ENCODE measurements at places on chromosomes 11 and 22. TPM values are rescaled to one million over a fixed set of nuclear protein-coding genes. Genes with fewer than 3 reads are reported as not detected.
A peak's percentile ranks its signal among the peaks of the same experiment; 100 is the strongest.

GRCh38 chr11:68128682-68129327 lies 7.6 kb upstream of the CHKA start:
- H3K27me3 ChIP-seq, result no peaks in the 10 kb centered on the region
- peaks cover 18% of the 10 kb centered on the region for H3K4me1 ChIP-seq
- peak overlapping the region; percentile 54 for H3K27ac ChIP-seq
- peak overlapping the region; percentile 59 for H3K4me3 ChIP-seq
- DNase-seq, result peak; percentile 62
- H3K36me3 ChIP-seq, result no peaks in the 10 kb centered on the region

GRCh38 chr11:47449541-47449940 lies 605 bp upstream of the RAPSN start:
- no peak overlapping the region for H3K27ac ChIP-seq
- H3K27me3 ChIP-seq, result no peaks in the 10 kb centered on the region
- H3K4me3 ChIP-seq, result no peak overlapping the region
- no peak for DNase-seq

DNA sequence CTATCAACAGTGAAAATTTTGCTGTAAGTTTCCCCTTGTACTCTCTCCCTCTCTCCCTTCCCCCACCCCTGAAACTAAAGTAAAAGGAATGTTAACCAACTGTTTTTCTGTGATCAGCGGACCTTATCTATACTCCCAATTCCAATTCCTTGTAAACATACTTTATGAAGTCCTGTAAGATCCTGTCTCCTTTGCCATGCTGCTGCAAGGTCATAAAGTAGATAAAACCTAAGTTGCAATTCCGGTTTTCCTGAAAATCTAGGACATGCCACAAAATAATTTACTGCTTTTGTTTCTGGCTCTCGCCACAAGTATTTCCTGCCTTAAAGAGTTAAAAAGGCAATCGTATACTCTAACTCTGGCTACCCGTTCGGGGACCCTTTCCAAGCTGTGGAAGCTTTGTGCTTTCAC lies 1469.0 kb downstream of the LRRC4C start:
- H3K27me3 ChIP-seq, result no peaks in the 10 kb centered on the region
- no peaks in the 10 kb centered on the region for H3K4me1 ChIP-seq
- no peak for DNase-seq
- H3K27ac ChIP-seq, result no peak overlapping the region

GRCh38 chr22:22697377-22698117 lies 53.1 kb downstream of the GGTLC2 start:
- no peak overlapping the region for H3K4me3 ChIP-seq
- H3K27me3 ChIP-seq, result peaks cover 4% of the 10 kb centered on the region
- no peak for DNase-seq
- no peaks in the 10 kb centered on the region for H3K4me1 ChIP-seq
- H3K27ac ChIP-seq, result no peak overlapping the region

APOBEC3C gene
- 9.8 TPM for polyA plus RNA-seq

DNA sequence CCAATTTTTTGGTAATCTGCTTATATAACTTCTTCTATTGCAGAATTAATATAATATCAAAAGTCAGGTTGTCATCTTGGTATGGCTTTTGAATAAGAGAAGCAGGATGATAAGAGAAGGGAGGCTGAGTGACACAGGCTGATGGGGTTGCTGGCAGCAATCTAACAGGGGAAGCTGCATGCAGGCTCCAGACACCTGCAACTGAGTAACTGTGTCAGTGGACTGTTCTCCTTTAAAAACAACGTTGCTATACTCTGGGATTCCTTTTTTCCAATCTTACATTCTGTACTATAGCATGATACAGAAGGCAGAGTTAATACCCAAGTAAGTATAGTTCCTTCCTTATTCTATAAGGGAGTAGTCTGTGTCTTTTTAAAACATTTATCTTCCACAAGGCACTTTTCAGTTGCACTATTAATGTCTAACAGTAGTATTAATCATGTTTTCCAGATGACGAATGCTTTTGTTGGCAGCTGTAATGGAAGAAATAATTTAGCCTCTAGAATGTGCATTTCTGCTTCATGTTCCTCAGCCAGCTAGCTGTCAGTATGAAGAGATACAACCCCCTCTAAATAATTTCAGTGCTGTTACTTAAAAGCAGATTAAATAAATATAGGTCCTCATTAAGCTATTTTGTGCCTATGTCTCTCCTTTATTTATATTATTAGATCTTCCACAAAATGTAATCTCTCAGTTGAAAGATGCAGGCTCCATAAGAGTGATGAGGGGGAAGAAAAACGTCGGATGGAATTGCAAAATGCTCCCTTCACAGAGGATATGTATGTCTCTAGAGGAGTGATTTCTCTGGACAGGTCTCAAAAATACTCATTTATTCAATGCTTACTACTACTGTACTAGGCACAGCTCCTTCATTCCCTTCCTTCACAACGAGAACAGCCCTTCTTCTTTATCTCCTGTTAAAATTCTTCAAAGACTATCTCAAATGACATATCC lies 50.8 kb downstream of the ATG16L2 start:
- peaks cover 4% of the 10 kb centered on the region for H3K36me3 ChIP-seq
- H3K27ac ChIP-seq, result peak overlapping the region; percentile 80
- DNase-seq, result no peak
- peaks cover 8% of the 10 kb centered on the region for H3K4me1 ChIP-seq
- no peaks in the 10 kb centered on the region for H3K27me3 ChIP-seq

DNA sequence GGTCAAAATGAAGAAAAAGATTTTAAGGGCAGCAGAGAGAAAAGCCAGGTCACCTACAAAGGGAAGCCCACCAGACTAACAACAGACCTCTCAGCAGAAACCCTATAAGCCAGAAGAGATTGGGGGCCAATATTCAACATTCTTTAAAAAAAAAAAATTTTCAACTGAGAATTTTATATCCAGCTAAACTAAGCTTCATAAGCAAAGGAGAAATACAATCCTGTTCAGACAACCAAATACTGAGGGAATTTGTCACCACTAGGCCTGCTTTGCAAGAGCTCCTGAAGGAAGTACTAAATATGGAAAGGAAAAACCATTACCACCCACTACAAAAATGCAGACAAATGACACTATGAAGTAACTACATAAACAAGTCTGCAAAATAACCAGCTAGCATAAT lies 13.1 kb downstream of the PATE4 start:
- no peaks in the 10 kb centered on the region for H3K27me3 ChIP-seq
- H3K4me3 ChIP-seq, result no peak overlapping the region
- no peaks in the 10 kb centered on the region for H3K36me3 ChIP-seq
- no peak overlapping the region for H3K27ac ChIP-seq
- no peaks in the 10 kb centered on the region for H3K4me1 ChIP-seq
- no peak for DNase-seq

GLB1L2 gene
- 0.22 TPM for polyA plus RNA-seq

FAM168A gene
- 9.1 TPM for polyA plus RNA-seq

- H3K27ac ChIP-seq, result no peak overlapping the region
- H3K4me3 ChIP-seq, result no peak overlapping the region
- peaks cover 8% of the 10 kb centered on the region for H3K4me1 ChIP-seq
- H3K27me3 ChIP-seq, result no peaks in the 10 kb centered on the region
These were observed 61.3 kb upstream of the WNT11 start for GRCh38 chr11:76267556-76267955.

GRCh38 chr11:108518581-108518980 lies 20.4 kb upstream of the POGLUT3 start:
- H3K27ac ChIP-seq, result no peak overlapping the region
- H3K4me1 ChIP-seq, result no peaks in the 10 kb centered on the region
- H3K4me3 ChIP-seq, result no peak overlapping the region
- DNase-seq, result no peak

DNA sequence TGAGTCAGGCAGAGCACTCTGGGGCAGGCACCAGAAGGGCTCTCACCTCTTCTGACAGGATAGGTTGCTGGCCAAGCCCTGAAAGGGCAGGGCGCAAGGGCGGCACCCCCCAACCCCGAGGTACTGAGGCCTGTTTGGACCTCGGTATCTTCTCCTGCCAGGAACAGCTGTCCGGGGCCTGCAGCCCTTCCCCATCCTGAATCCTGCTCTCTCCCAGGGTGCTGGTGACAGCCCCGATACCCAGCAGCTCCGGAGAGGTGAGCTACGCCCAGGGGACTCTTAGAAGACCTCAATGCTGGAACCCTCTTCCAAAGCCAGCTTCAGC lies 79.1 kb downstream of the PHF21B start:
- no peak for DNase-seq
- no peak overlapping the region for H3K4me3 ChIP-seq
- peak overlapping the region; percentile 67 for H3K27ac ChIP-seq
- H3K36me3 ChIP-seq, result no peaks in the 10 kb centered on the region
- peaks cover 12% of the 10 kb centered on the region for H3K4me1 ChIP-seq

SERPING1 gene
- 184 TPM for polyA plus RNA-seq

OR2D2 gene
- not detected for polyA plus RNA-seq

DNA sequence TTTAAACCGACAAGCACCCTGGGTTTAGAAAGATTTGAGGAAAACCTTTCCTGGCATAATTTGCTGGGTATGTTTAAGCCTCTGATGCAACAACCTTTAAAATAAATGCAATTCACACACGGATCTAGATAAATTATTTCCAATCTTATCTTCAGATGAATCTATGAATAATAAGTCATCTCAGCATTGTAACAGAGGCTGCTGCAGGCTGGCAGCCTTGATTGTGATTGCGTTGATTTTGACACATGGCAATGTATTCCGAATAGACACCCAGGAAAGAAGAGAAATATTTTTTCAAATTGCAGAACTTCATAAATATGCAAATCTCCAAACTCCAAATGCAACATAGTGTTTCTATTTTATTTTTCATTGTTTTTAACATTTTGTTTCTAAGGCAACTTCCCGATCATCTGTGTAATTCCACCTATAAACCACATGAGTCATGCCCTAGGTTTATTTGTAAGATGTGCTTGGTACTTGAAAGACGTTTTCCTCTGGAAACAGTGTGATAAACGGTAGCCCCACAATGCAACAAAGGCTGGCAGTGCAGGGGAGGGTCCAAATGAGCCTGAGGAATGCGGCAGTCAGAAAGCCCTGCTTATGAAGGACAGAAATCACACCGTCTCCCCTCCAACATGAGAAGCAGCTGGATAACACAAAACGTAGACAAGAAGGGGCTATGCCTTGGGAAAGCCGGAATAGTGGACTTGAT lies 359.0 kb downstream of the BRD1 start:
- no peak overlapping the region for H3K27ac ChIP-seq
- H3K27me3 ChIP-seq, result no peaks in the 10 kb centered on the region
- no peak for DNase-seq

GRCh38 chr11:129620237-129621104 lies 195.2 kb upstream of the TMEM45B start:
- H3K27me3 ChIP-seq, result peaks cover 8% of the 10 kb centered on the region
- no peaks in the 10 kb centered on the region for H3K4me1 ChIP-seq
- no peak overlapping the region for H3K4me3 ChIP-seq
- H3K27ac ChIP-seq, result no peak overlapping the region

ACTN3 gene
- not detected for polyA plus RNA-seq

DNA sequence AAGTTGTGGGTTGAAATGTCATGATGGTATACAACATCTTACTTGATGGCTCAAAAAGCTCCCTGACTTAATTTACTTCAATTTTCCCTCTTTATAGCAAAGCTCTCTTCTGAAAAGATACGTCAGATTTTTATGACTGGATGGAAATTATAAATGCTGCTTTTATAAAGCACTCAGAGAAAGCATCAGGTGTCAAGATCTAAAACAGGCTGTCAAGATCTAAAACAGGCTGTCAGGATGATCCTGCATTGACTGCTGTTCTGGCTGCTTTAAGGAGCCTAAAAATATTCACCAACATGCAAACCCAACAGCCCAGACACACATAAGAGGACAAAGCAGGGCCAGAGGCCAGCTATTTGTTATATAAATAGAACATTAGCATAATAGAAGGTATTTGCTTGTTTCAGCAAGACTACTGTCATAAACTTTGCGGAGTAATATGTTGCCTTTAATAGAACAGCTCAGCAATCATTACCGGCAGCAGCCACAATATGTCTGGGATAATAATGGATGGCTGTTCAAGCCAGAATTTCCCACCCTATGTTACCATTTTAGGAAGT lies 77.3 kb upstream of the ANO5 start:
- H3K4me3 ChIP-seq, result no peak overlapping the region
- H3K27me3 ChIP-seq, result no peaks in the 10 kb centered on the region
- no peak for DNase-seq
- H3K27ac ChIP-seq, result peak overlapping the region; percentile 37
- H3K36me3 ChIP-seq, result no peaks in the 10 kb centered on the region

CHRNA10 gene
- polyA plus RNA-seq, result 0.42 TPM

RAG1 gene
- polyA plus RNA-seq, result 0.26 TPM

DNA sequence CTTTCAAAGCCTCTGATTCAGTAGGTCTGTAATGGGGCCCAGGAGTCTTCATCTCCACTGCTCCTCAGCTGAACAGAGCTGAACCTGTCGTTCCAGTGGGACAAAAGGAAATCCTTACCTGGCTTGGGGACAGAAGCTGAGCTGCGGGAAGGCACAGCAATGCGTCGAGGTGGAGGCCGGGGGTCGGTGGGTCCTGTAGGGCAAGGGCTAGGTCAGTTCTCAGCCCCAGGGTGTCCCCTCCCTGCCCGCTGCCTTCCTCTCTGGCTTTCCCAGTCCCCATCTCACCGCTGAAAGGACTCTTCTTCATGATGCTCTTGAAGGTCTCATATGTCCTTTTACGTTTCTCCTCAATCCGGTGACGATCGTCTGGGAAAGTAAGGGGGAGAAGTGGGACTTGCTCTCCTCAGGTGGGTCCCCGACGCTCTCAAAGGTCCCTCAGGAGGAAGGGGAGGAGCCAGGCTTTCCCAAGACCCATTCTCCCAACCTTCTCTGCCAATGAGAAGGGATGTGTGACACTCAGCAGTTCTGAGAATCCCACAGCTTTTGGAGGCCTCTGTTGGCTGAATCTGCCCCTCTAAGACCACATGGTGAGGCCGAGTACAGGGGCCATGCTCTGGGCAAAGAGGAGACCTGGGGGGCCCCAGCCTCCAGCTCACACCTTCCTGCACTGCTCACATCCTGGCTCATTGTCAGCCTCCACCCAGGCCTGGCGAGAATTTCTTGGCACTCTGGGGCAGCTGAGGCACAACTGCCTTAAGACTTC lies 7.0 kb downstream of the RELA start:
- no peaks in the 10 kb centered on the region for H3K27me3 ChIP-seq
- H3K4me3 ChIP-seq, result no peak overlapping the region
- no peak overlapping the region for H3K27ac ChIP-seq
- H3K4me1 ChIP-seq, result peaks cover 37% of the 10 kb centered on the region
- DNase-seq, result no peak

GRCh38 chr11:115164774-115165173 lies 339.4 kb downstream of the CADM1 start:
- no peaks in the 10 kb centered on the region for H3K36me3 ChIP-seq
- no peak for DNase-seq
- H3K4me3 ChIP-seq, result no peak overlapping the region

MYRF gene
- polyA plus RNA-seq, result 0.16 TPM

DNA sequence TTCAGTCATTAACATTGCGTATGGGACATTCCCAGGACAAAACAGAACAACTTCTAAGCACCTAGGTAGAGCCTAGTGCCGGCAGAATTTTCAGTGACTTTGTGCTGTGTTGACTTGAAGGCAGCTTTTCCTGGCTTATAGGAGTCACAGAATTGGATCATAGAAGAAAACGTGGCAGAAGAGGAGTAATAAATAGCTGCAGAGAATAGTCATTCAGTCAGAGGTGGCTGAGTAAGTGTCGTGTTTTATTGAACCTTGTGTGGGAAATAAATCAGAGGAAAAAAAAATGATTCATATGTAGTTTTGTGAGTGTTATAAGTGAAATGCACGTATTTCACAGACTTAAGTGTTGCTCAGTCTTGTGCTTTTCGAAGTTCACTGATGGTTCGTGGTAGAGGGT lies 2.1 kb downstream of the BARX2 start:
- H3K4me1 ChIP-seq, result peaks cover 19% of the 10 kb centered on the region
- DNase-seq, result no peak
- H3K4me3 ChIP-seq, result no peak overlapping the region
- peaks cover 93% of the 10 kb centered on the region for H3K27me3 ChIP-seq

CRYBA4 gene
- not detected for polyA plus RNA-seq

- no peaks in the 10 kb centered on the region for H3K27me3 ChIP-seq
- no peaks in the 10 kb centered on the region for H3K4me1 ChIP-seq
- H3K27ac ChIP-seq, result no peak overlapping the region
- DNase-seq, result no peak
- no peaks in the 10 kb centered on the region for H3K36me3 ChIP-seq
- H3K4me3 ChIP-seq, result no peak overlapping the region
These were observed 368.5 kb downstream of the NELL1 start for GRCh38 chr11:21037850-21038249.
